Stimulated activated CD4-positive, alpha-beta T cell treated with anti-CD3 and anti-CD28 coated beads, Interleukin-4, amount 100 ng/mL, for 48 hours (primary cell): ENCODE measurements at places on chromosomes 4 and X.

- no peak for DNase-seq
Observed at GRCh38 chrX:143435916-143436315, 81.4 kb downstream of the SPANXN3 start.

DNA sequence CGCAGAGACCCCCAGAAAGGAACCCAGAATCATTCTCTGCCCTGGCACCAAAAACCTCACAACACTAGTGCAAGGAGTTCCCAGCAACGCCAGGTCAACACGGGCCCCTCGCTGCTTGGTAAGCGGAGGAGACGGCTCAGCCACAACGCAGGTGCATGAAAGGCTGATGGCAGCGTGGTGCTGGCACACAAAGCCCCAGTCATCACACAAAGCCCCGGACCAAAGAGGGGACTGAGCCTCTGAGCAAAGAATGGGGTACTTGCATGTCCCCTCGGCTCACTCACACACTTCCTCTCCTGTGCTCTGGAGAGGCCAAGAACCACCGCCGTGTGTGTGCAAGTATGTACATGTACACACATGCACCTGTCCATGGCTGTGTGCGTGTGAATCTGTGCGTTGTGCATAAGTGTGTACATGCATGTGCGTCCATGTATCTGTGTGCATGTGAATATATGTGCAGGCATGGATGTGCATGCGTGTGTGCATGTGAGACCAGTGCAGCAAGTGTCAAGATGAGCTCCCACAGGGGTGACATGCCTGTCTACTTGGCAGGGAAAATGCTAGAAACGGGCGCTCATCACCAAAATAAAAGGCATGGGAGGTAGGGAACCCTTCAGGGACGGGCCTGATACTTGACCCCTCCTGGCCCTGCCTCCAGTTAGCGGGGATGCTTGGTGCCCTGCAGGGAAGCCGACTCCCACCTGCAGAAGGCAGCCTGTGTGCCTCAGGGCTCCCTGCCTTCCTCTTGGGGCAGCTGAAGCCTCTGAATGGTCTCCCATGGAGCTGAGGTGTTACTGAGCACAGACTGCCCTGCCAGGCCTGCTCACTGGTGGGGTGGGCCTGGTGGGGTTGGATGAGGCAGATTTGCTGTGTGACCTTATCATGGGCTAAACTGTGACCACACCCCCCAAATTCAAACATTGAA lies 60.4 kb downstream of the ZFYVE28 start:
- DNase-seq: no peak

- DNase-seq: no peak
Observed at GRCh38 chrX:53347948-53348347, 66.6 kb upstream of the IQSEC2 start.

- DNase-seq: no peak
Observed at GRCh38 chrX:118626346-118626745, 101.1 kb upstream of the IL13RA1 start.

- no peak for DNase-seq
Observed at GRCh38 chr4:182825003-182825402, 92.2 kb downstream of the DCTD start.

- no peak for DNase-seq
Observed at GRCh38 chr4:65951177-65951576, 280.9 kb upstream of the EPHA5 start.

DNA sequence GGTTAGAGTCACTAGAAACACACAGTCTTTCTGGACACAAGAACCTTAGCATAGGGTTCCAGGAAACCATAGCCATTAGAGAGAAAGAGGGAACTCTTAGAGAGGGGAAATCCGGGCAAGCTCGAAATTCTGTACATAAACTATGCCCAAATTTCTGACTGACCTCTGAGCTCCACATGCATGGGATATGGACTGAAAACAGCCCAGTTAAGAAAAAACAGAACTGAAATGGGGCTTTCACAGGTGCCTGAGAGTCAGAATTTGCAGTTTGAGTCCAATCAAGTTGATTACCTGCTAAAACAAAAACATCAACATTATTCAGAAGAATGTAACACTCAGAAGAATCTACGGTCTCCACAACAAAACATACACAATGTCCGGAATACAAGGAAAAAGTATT lies 13.1 kb downstream of the DCHS2 start:
- no peak for DNase-seq

DNA sequence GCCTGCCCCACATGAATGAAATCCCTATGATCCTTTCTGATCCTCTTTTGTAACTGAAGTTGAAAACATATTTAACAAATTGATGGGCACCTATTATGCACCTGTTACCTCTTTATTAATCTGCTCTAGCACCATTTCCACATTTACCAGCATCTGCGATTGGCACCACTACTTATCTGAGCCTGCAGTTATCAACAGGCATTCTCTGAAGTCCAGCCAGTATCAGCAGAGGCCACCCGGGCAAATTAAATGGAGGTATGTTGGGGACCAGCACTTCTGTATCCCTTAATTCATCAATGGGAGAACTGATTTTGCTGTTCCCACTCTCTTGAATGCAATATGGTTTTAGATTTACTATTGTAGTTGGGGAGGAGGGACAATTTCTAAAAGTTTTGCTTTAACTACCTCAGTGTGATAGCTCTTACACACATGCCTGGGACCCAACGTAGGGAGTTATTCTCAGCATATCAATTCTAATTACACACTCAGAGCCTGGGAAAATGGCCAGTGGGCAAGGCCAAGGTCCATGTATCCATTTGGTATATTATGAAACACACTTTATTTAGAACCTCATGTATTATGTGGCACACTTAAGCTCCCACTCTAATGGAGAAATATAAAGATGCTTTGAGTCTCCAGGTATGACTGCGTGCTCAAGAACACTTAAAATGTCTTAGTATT lies 1927.1 kb upstream of the PCDH7 start:
- no peak for DNase-seq

GRCh38 chrX:47218920-47219815 lies 687 bp downstream of the CDK16 start:
- DNase-seq: peak; percentile 32

- DNase-seq: peak; percentile 2
Observed at GRCh38 chrX:24513416-24513815, 48.3 kb downstream of the PDK3 start.

- DNase-seq: no peak
Observed at GRCh38 chrX:49072712-49073095, 1.1 kb downstream of the PRAF2 start.

DNA sequence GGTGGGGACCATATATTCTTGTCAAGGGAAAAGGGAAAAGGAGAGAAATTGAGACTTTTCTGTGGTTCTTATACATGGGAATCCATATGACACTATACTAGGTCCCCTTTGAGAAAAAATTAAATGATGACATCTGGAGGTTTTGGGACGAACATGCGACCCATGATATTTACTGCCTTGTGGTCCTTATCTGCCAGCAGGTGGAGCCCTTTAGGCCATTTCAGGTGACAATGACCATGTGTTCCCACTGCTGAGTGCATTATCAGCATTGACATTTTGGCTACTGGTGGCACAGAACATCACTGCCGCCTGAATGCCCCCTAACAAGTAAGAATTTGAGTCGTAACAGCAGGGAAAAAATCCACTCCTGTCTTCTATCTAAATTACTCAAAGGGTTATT lies 843.4 kb downstream of the FSTL5 start:
- no peak for DNase-seq

DNA sequence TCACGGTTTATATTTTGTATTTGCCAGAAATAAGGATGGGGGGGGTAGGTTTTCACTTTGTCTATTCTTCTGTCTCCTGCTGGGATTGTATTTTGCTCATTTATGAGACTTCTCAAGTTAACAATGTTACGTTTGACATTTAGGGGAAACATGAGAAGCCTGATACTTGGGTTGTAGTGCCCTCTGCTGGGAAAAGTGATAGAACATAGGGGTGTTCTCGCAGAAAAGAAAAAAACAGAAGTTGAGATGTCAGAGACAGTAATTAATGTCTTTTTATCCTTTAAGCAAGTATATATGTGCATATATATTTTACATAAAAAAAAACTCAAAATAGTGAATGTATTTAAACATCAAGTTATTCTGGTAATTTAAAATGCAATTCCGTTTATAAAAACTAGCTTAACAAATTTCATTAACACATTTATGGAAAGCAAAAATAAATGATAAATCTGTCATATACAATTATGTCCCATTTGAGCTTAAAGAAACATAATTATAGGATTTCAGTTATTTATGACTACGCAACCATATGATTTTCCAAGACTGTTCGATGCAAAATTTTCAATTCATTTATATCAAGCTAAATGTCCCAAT lies 46.0 kb upstream of the TMPRSS11F start:
- DNase-seq: peak; percentile 13

DNA sequence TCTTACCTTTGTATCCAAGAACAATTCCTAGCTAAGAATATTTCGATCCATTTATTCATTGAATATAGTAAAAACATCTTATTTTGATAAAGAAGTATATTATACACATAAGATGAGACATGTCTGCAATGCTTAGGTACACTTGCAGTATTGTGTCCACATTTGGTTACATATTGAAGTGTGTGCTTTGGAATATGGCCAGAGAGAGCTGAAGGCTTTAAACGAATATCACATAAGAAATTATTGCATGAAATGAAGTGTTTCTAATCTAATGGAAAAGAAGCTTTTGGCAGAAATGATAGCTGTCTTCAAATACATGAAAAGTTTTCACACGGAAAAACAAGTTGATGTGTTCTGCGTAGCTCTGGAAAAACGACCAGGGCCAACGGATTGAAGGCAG lies 516.1 kb upstream of the ZFP42 start:
- no peak for DNase-seq

DNA sequence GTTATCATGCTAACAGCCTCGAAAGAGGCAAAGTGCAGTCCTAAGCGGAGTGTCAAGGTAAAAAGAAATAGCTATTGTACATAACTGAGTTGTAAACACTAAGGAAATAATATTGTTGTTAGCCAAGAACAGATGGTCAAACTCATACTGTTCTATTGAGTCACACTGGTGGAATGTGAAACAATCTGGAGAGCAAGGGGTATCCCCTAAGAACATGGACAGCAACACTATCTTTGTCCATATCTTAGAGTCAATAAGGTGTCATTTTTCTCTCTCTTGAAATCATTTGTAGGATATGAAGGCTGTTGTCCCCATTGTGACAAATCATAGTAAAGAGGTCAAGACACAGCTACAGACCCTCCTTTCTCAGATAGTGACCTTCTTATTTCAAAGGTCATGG lies 4.5 kb upstream of the PDGFC start:
- no peak for DNase-seq

DNA sequence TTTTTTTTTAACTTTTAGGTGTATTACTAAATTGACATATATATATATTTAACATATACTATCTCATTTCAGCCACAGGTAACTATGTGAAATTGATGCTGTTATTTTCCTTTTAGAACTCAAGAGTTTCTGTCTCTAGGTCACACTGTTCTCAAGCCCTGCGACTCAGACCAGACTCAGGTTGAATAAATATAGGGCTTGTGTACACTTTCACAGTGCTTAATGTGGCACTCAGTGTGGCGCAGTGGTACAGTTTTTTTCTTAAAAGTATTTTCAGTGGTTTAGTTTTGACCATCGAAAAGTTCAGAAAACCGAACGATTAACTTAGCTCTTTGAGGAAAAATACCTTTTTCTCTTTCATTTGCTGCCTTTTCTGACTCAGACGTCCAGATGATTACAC lies 24.7 kb downstream of the PACRGL start:
- no peak for DNase-seq

DNA sequence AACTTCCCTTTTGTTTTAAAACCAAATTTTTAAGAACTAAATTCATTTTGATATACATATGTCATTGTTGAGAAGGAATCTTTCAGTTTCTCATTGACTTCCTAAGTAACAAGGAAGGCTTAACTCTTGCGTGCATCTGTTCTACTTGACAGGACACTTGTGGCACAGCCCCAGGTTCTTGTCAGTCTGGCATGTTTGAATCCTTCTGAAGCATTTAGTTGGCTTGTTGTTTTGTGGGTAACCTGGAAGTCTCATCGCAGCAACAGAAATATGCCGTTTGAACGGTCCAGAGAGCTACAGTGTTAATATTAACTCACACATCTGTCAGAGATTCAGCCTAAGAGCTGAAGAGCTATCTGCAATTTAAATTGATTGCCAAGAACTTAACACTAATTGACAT lies 76.0 kb downstream of the GLRA3 start:
- DNase-seq: no peak

DNA sequence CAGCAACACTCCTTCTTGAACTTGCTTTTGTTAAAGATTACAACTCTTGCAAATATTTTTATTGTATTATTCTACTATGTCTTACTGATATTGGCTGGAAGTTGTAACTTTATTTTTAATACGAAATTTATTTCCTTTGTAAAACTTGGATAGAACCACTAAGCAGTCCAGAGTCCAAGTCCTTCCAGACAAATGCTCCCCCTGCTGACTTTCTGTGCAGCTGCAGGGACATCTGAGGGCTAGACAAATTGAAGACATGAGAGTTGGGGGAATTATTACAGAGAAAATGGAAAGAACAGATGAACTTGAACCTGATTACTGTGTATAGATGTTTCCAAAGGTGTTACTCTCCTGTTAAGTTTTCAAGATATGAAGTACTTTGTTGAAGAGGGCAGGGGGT lies 238.8 kb downstream of the GRIA3 start:
- DNase-seq: no peak

GRCh38 chr4:8336412-8337075 lies 67.0 kb downstream of the HTRA3 start:
- DNase-seq: no peak

DNA sequence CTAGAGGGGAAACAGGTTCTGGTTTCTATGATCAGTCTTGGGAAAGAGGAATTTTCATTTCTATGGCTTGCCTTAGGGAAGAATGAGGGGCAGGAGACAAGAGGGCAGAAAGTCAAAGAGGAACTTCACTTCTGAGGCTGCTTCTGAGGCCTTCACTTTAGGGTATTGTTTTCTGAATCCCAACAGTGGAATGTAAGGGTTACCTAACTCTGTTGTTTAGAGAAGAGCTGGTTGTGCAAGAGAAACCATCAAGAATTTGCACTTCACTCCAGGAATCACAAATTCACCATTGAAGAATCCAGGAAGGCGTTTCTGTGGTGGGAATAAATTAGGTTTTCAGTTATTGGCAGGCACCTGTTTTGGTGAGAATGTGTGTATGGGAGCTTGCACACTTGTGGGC lies 126.7 kb upstream of the AMOT start:
- DNase-seq: no peak

GRCh38 chr4:69054578-69055200 lies 41.6 kb upstream of the UGT2B7 start:
- no peak for DNase-seq

GRCh38 chrX:124415115-124415800 lies 68.9 kb downstream of the SH2D1A start:
- DNase-seq: no peak
